ENCODE measurements at places on chromosomes 7 and 10. TPM values are rescaled to one million over a fixed set of nuclear protein-coding genes. Genes with fewer than 3 reads are reported as not detected.

Gene ABCB4
- not detected for total RNA-seq

Gene NEBL
- 9.2 TPM for total RNA-seq

Gene SPDYE2B
- not detected for total RNA-seq

Gene SLC16A9
- total RNA-seq = 2.7 TPM

Gene KIAA1549
- total RNA-seq = 0.21 TPM

Gene CABCOCO1
- total RNA-seq = not detected

Gene C10orf53
- total RNA-seq = not detected

Gene PLAU
- total RNA-seq = 837 TPM

Gene RTKN2
- total RNA-seq = 1.9 TPM

Gene SYT15B
- 0.21 TPM for total RNA-seq

Gene NUDT1
- total RNA-seq = 13.5 TPM
